ENCODE measurements at places on chromosomes 13 and 19.

- no peak for DNase-seq
These were observed 218.3 kb upstream of the MAB21L1 start for GRCh38 chr13:35694549-35695447.

DNA sequence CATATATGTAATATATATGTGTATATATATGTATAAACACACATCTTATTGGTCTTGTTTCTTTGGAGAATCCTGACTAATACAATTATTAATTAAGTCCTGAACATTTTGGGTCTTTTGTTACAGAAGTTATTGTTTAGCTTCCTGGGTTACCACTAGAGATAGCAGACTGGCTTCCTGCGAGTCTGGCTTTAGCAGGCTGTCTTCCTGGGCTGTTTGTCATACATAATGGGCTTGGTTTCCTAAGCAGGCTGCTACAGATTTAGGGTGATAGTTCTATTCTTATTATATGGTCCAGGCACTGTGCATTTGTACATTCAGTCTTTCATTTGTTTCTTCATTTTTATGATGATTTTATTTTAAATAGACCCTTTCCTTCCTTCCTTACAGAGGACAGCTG lies 312.0 kb upstream of the TMTC4 start:
- DNase-seq = no peak

DNA sequence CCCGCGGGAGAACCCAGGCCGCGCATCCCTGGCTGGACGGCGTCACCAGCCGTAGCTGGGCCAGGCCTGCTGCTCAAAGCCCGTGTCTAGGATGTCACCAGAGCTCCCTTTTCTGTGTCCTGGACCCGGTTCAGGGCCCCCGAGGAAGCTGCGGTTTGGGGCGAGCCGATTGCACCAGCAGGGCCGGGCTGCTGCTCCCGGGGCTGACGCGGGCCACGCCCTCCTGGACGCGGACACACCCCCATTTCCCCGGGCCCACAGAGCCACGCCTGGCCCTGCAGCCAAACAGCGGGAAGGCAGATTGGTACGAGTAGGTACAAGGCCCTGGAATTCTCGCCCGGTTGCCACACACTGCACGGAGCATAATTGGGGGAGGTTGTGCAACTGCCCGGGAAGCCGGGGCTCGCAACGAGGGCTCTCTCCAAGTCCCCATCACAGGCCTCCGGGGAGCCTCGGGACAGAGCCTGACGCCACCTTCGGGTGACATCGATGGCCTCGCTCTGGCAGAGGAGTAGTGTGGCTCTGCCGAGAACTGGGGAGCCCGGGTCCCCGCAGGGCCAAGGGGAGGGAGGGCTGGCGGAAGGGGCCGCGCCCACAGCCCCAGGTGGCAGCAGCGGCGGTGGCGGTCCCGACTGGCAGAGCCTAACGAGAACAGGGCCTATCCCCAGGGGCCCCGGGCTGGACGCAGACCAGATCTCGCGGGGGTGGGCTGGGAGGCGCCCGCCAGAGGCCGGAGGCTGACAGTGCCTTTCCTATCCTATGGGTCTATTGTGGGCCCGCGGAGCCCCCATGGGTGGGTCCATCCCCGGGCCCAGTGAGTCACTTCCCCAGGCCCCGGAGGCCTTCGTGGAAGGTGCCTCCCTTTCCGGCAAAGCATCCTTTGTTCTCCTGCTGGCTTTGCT lies 23.5 kb downstream of the KCTD15 start:
- DNase-seq = no peak

GRCh38 chr13:89733829-89734228 lies 1613.7 kb upstream of the MIR17HG start:
- DNase-seq = no peak

GRCh38 chr13:33497146-33497845 lies 211.7 kb upstream of the STARD13 start:
- DNase-seq = no peak

- no peak for DNase-seq
These were observed 24.9 kb downstream of the RCN3 start for GRCh38 chr19:49552749-49553148.

GRCh38 chr19:16031872-16032200 lies 44.5 kb upstream of the TPM4 start:
- no peak for DNase-seq

DNA sequence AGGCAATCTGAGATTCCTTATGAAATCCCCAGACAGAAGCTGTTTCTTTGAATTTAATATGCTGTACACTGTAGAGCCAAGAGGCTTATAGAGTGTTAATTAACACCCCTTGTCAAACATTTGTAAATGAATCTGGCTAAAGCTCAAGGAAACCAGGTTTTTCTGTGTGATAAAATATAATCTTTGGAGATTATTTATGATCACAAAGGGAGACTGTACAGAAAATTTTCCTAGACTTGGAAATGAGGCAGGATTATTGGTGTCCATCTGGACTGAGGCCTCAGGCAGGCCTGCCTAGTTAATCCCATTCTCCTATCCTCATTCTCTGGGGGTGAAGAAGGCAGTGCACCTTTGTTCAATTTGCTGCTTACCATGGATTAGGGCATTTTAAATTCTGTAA lies 17.8 kb downstream of the KL start:
- DNase-seq = no peak

DNA sequence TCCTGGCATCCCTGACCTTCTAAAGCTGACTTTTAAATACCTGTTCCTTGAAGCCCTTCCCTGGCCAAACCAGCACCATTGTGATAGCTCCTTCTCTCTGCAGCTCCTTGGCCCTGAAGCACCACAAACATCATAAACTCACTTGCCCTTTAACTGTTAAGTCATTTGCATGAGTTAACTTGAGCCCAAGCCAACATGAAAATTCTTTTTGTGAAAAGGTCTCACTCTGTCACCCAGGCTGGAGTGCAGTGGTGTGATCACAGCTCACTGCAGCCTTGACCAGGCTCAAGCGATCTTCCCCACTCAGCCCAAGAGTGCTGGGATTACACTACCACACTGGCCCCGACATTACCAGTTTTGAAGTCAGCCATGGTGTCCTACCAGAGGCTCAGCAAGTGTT lies 87.8 kb downstream of the ZIC5 start:
- no peak for DNase-seq

DNA sequence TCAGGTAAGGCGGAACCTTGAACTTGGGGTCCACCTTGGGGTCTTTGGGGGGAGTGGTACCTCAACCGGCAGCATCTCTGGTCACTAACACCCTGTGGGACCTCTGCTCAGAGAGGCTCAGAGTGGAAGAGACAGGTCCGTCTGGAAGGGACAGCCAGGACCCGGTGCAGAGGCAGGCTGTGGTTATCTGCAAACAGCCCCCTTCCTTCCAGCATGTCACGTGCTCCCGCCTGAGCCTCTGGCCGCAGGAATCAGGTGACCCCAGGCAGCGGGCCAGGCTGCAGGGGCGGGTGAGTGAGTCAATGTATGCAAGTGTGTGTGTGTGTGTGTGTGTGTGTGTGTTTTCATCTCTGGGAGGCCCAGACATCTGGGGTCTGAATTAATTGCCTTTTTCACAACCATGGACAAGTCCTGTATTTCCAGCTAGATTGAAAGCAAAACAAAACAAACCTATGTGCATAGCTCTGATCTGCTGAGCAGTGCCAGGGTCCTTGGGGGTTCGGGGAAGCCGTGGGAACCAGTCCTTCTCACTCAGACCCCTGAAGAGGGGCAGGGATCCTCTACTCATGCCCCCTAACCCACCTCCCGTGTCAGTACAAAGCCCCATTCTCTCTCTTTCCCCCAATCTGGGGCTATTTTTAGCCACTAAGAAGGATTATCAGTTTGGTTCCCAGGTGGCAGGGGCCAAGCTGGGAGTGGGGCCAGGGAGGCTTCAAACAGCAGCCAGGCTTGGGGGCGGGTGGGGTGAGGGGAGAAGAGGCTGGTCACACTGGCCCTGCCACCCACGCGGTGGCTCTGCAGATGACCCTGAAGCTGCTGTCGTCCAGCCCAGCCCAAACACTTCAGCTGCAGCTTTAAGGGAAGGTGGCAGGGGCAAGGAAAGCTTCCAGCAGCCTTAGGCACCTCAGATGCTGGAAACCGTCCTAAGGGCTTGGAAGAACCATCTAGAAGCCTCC lies 31.4 kb downstream of the CERS4 start:
- peak; percentile 65 for DNase-seq

DNA sequence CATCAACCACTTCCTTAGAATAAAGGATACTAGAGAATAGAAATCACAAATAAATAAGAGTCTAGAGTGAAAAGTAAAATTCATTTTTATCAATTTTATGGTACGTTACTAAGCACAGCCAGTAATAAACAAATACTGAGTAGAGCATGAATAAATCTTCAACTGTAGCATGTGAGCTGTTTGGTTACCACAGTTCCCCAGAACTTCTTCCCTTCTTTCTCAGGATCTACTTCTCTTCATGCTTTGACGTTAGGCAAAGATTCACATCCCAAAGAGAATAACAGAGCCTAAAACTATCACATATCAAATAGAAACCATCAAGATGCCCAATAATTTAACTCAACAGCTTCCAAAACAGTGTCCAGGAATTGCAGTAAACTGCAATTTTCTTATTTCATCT lies 7.4 kb downstream of the RUBCNL start:
- no peak for DNase-seq

- DNase-seq = no peak
These were observed 7.8 kb downstream of the GPR183 start for GRCh38 chr13:99299256-99299919.

DNA sequence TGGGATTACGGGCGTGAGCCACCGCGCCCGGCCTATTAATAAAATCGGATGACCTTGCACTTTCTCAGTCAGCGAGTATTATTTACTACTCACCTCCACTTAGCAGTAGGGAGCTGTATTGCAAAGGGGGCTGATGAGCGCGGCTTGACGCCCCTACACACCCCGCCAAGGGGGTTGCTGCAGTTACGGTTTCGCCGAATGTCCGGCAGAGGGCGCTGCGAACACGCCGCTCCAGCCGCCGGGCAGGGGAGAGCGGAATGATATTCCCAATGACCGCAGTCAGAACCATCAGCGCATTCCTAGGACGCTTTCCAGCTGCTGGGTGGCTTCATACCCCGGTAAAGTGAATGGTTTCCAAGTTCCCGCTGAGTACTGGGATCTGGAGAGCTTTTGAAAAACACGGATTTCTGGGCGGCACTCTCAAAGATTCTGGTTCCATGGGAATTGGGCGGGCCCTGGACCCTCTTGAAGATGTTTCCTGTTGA lies 30.0 kb upstream of the TPT1 start:
- DNase-seq = no peak

DNA sequence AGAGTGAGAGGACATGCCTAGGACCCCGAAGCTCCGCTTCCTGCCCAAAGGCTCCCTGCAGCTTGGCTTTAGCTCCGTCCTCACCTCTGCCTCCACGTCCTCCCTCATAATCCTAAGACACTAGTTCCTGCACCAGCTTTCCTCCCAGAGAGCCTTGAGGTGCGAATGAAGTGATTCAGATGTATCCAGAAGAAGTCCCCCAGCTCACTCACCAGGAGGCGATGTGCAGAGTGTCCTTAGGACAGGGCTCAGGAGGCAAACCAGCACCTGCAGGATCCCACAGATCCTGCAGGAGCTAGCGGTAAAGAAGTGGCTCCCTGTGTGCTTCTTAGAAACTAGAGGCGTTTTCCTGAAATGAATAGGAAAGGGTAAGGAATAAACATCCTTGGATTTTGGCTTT lies 109.7 kb downstream of the HSPH1 start:
- DNase-seq = no peak

DNA sequence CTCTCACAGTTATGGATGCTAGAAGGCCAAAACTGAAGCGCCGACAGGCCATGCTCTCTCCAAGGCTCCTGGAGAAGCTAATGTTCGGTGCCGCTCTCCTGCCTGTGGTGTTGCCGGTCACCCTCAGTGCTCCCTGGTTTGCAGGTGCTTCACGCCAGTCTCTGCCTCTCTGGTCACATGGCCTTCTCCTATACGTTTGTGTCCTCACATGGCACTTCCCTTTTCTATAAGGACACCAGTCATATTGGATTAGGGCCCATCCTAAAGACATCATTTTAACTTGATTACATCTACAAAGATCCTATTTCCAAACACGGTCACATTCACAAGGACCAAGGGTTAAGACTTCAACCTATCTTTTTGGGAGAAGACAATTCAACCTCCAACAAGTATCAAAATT lies 671.3 kb upstream of the ARGLU1 start:
- DNase-seq = no peak

- no peak for DNase-seq
These were observed 270.5 kb downstream of the GPC6 start for GRCh38 chr13:93496985-93497673.

DNA sequence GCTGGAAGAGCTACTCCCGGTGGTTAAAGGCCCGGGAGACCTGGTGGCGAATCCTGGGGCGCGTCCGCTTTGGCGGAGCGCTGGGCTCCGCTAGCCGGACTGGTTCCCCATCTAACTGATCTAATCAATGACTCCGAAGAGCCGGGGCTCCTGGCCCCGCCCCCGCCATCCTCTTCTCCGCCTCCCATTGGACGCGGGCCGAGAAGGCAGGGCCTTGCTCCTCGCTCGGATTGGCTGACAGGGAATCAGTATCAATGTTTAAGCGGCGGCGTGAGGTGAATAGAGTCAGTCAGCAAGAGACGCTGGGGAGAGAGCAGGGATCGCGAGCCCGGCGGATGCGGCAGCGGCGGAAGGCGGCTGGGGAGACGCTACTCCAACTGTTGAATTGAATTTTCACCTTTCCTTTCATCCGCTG lies 1.7 kb upstream of the PCDH17 start:
- no peak for DNase-seq

DNA sequence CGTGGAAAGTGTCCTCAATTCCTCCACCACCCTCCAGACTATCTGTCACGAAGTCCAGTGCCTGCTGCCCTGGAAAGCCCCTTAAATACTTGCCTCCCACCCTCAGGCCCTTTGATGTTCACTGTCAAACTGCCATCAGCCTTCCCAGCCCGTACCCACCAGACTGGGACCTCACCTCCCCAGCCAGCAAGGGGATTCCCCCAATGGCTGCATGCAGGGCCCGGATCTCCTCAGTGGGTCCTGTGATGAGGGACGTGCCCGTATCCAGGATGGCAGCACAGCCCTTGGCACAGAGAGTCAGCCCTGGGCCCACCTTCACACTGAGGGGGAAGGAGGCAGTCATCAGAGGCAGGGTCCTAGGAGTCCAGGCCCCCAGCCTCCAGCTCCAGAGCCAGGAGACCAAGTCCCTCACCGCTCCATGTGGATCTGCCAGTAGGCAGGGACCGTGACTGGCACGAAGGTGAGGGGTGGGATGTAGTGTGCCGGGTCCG lies 6.1 kb downstream of the NAPSA start:
- DNase-seq = no peak

DNA sequence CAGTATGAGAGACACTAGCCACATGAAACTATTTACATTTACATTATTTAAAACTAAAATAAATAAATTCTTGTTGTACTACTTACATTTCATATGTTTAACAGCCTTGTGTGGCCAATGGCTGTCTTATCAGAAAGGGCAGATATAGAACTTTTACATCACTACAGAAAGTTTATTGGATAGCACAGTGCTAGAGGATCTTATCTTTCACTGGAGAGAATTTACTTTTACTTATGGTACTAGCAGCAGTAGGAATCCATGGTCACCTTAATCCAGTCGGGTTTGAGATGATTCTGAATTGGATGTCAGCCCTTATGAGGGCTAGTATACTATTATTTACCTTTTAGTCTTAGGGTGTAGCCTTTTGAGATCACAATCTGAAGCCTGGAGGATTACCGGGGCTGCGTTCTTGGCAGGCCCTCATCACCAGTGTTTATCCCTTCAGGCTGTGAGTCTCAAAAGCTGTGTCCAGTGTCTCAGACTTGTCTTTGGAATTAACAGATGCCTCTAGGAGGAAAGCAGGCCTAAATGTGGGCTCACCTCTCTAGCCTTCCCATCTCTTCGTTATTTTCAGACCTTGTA lies 21.7 kb downstream of the IFT88 start:
- no peak for DNase-seq
